ENCODE measurements at places on chromosomes 13 and 19.

DNA sequence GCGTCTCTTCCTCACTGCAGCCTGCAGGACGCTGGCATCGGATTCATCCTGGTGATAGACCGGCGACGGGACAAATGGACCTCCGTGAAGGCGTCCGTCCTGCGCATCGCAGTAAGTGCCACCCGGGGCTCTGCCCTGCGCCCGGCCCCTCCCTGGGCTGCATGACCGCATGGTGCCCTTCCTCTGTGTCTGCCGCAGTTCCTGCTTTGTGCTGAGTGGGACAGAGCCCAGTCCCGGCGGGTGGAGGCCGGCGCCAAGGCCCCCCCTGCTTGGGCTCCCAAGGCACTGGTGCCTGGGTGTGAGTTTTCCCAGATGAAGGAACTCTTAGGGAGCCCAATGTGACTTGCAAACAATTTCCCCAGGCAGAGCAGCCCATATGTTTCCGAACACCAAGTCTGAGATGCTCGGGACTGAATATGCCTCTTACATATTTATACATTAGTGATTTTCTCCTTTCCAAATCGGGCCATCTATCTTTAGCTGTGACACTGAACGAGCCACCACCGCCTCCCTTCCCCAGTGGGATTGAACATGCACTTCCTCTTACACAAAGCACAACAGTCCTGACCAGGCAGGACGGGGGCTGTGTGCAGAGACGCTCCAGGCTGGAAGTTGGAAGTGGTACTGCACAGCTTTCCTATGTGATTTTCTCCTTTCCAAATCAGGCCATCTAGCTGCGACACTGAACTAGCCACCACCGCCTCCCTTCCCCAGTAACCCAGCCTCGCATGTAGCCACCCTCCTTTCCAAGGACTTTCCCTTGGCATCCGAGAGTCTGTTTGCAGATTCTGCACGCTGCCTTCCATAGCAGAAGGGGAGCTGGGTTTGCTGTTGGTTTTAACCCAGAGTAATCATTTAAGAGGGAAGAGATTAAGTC is 60.1 kb upstream of the F7 start:
- DNase-seq = no peak

GRCh38 chr19:1351381-1351851 is 32.3 kb upstream of the NDUFS7 start:
- no peak for DNase-seq

GRCh38 chr13:24564881-24565280 is 52.3 kb upstream of the PARP4 start:
- no peak for DNase-seq

DNA sequence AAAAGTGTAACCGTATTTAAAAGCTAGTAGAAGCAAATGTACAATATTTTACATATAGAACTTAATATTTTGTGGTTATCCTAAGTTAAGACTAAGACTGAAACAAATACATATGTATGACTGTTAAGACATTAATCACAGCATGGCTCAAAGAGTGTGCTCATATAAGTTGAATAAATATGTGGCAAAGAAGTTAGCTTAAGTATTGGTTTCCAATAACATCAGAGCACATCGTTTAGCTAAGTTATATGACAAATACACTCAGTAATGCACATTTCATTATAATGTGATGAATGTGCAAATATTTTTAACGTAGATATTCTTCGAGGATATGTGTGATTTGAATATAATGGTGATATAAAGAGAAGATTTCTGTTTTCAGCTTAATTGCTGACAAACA is 253.8 kb downstream of the SLITRK5 start:
- DNase-seq = no peak

DNA sequence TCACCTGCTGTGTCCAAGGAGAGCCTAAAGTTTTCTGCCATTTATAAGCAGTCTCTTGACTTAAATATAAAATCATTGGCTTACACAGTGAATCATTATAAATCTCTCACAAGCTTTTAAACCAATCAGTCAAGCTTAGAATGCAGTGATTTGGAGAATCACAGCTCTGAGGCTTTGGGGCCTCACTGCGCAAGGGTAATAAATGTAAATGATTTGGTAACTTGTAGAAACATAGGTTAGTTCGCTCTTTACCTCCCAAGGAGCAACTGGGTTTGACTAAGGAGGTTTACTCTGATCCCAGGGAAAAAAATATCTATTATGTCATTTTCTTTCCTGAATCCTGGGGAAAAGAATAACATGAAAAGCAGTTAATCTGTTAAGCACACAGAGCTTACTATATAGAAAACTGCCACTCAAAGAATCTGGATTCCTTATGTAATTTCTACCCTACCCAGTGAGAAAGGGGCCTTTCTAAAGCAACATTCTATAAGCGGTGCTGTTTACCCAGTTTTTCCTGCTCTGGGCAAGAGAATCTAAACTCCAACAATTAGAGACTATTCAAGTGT is 128.2 kb downstream of the MZT1 start:
- DNase-seq = no peak

DNA sequence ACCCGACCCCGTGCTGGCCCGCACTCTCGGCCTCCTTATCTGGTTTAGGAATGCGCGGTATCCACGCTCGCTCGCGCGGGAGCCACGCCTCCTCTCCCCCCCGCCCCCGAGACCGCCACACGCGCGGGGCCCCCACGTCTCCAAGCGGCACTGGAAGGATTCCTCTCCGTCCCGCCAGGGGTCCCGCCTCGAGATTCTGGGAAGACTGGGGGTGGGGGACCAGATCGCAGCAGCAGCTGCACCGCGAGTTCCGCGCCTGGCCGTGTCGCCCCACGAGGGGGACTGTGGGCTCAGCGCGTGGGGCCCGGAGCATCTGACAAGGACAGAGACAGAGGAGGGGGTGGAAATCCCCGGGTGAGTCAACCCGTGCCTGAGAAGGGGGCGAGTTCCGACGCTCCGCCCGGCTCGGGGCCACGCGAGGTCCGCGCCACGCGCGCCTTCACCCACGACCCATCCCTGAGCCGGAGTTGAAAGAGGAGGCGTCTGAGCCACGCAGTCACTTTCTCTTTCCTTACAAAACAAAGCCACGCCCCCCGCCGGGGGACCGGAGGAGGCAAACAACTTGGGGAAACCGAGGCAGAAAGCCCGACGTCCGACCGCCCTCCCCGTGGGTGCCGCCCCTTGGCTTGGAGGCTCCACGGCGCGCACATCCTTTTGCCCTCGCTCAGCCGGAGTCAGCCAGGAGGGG is 814 bp downstream of the S1PR2 start:
- peak; percentile 79 for DNase-seq

GRCh38 chr13:78686461-78686860 is 27.5 kb upstream of the OBI1 start:
- DNase-seq = no peak

- no peak for DNase-seq
These were observed 38.9 kb downstream of the TEX29 start for GRCh38 chr13:111359237-111359915.

GRCh38 chr19:57267291-57267690 is 13.0 kb upstream of the ZNF460 start:
- DNase-seq = no peak

DNA sequence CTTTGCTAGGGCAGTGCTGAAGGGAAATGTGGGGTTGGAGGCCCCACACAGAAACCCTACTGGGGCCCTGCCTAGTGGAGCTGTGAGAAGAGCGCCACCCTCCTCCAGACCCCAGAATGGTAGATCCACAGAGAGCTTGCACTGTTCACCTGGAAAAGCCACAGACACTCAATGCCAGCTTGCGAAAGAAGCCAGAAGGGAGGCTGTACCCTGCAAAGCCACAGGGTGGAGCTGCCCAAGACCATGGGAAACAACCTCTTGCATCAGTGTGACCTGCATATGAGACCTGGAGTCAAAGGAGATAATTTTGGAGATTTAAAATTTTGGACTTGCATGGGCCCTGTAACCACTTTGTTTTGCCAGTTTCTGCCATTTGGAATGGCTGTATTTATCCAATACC is 615.4 kb upstream of the MIR17HG start:
- no peak for DNase-seq

GRCh38 chr13:84208246-84208910 is 326.1 kb upstream of the SLITRK1 start:
- DNase-seq = peak; percentile 5

DNA sequence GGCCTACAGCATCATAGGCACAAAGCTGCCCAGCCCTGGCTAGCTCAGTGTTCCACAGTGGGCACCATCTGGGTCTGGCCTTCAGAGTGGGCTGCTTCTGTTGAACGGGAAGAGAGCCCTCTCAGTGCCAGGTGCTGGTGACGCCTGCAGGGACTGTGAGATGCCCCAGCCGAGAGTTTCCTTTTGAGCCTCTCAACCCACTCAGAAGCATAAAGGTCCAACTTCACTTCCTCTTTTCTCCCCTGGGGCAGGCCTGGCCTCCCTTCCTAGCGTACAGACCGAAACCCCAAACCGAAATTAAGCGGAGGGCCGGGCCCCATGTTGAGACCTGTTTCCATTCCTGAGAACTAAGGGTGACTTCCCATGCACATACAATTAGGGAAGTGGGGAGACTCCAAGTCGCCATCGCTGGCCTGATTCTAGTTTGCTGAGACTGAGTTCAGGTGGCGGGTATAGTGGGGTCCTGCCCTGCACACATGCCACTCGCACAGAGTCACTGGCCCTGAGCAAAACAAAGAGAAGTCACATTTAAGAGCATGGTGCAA is 6.9 kb downstream of the RAB8A start:
- no peak for DNase-seq

DNA sequence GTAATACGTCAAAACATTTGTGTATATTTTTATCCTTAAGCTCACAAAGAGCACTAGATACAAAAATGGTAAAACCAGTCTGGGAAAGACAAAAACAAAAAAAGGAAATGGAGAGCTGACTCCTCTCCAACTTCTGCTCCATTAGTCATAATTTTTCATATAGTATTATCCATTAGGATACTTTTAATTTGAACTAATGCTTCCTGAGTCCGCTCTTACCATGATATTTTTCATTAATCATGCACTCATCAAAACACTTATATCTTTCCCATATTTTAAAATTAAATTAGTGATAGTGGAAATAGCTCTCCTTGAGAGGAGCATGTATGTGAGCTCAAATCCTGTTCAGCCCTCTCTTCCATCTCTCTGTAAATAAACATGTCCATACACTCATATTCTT is 1093.0 kb upstream of the MIR17HG start:
- no peak for DNase-seq

- no peak for DNase-seq
These were observed 901.4 kb downstream of the EFNB2 start for GRCh38 chr13:105634059-105634458.

DNA sequence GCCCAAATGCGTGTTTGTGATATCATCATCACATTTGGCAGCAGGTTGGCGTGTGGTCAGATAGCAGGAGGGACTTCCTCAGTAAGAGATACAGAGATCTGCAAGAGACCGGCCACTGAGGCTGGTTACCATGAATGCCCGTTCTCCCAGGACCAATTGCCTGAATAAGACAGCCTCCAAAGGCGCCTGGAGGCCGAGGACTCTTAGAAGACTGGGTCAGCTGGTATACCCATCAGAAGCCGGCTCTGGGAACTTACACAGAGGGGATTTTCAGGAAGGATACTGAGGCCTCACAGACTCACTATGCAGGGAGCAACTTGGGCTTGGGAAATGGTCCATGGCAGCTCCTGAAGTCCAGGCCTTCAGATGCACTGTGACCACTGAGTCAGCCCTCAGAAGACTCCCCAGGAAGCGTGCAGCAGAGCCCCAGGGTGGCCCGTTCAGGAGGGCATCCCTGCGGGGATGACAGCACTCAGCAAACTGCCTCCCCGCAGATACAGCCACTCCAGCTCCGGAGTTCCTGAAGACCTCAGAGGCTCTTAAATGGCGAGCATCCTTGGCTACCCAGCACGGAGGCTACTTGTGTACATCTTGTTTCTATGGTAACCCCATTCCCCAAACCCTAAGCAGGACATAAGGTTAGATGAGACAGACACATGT is 26.4 kb upstream of the VSTM2B start:
- DNase-seq = no peak
